SK-N-DZ (cell line): ENCODE measurements at places on chromosomes 4 and X.
A peak's percentile ranks its signal among the peaks of the same experiment; 100 is the strongest.

DNA sequence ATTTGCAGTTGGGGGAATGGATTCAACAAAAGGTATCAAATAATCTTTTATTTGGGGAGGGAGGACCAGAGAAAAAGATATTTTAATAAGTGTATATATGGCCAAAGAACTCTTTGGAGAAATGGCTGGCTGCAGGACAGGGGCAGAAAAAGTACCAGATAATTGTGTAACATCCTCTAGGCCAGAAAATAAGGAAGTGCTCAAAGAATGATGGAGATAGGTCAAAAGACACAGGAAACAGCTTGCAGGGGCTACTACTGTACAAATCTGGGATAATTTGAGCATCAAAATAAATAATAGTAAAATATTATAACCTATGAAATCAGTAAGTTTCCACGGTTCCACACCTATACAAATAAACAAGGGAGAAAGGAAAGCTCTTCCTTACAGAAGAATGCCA is 34.8 kb downstream of the KLHL5 start:
- no peak for DNase-seq

- no peak for DNase-seq
Measured at GRCh38 chr4:90078440-90078839, 48.8 kb upstream of the CCSER1 start.

- DNase-seq = no peak
Measured at GRCh38 chrX:17597327-17597726, 140.0 kb upstream of the SCML1 start.

- no peak for DNase-seq
Measured at GRCh38 chrX:45715748-45716147, 515.1 kb upstream of the DIPK2B start.

DNA sequence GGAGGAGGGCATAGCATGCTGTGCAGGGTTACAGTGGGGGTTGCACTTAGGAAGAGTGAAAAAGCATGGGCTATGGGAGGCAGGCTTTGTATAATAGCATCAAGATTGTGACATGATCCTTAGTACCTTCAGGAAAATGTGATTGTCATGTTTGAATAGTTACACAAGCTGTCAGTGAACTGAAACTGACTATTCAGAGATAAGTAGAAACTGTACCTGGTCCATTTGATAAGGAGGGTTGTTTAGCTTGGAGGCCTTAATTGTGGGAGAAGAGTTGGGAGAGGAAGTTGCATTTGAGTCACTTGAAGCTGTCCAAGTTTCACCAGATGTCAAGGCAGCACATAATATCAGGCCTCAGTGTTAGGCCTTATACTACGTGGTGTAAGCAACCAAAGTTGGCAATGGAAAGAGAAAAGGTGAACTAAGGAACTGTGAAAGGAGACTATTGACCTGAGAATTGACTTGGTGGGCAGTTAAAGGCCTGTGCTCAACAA is 85.0 kb downstream of the TEX13C start:
- DNase-seq = no peak

- DNase-seq = no peak
Measured at GRCh38 chr4:170529748-170530722, 440.3 kb upstream of the AADAT start.

- DNase-seq = peak; percentile 83
Measured at GRCh38 chrX:11666164-11666563, 444 bp upstream of the ARHGAP6 start.

GRCh38 chrX:117936118-117936517 is 180.5 kb downstream of the KLHL13 start:
- no peak for DNase-seq

GRCh38 chrX:125520029-125520428 is 200.4 kb downstream of the TEX13C start:
- DNase-seq = no peak

- no peak for DNase-seq
Measured at GRCh38 chr4:77777135-77777807, 41.9 kb downstream of the CNOT6L start.

GRCh38 chr4:5009796-5010195 is 9.5 kb downstream of the CYTL1 start:
- DNase-seq = no peak

DNA sequence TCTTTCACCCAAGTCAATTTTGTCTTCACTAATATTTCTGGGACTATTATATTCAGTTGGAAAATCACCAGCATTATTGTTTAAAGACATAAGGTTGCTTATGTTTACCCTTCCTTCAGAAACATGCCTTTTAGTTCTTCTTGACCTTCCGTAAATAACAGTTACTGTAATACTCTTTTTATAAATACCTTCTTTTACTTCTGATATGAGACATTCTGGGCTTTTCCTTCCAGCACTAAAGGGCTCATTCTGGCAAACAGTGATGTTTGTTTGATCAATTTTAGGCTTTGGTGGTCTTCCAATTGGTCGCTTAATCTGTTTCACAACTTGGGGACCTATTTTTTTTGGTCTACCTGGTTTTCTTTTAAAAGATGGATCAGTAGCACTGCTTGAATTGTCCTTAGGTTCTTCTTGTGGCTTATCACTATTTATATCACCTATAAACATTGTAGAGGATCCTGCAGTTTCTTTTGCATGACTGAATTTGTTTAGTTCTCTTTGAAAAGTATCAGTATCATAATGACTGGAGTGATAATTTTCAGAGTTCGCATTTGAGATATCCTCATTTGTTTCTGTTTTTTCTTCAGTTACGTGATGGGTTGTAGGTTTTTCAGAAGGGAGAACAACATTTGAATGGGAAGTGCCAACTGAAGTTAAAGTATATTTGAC is 64.8 kb downstream of the NCAPG start:
- DNase-seq = no peak

DNA sequence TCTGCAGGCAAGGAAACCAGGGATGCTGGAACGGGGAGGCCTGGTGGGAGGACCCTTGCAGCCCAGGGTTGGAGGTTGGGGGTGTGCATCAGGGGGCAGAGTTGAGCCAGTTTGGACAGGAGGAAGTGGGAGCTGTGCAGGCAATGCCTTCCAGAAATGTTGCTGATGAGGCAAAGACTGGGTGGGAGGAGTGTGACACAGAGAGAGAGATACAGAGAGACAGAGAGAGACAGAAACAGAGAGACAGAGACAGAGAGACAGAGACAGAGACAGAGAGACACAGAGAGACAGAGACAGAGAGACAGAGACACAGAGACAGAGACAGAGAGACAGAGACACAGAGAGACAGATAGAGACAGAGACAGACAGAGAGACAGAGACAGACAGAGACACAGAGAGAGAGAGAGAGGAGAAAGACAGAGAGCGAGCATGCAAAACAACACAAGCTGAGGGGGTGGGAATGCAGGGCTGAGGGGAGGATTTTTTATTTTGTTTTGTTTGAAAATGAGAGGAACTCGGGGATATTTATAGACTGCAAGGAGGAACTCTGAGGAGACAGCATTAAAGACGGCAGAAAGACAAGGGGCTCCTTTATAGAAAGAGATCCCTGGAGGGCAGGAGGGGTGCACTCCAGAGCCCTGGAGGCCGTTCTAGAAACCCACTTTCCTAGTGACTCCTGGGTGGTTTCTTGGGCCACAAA is 1.9 kb upstream of the HAUS3 start:
- peak; percentile 58 for DNase-seq

DNA sequence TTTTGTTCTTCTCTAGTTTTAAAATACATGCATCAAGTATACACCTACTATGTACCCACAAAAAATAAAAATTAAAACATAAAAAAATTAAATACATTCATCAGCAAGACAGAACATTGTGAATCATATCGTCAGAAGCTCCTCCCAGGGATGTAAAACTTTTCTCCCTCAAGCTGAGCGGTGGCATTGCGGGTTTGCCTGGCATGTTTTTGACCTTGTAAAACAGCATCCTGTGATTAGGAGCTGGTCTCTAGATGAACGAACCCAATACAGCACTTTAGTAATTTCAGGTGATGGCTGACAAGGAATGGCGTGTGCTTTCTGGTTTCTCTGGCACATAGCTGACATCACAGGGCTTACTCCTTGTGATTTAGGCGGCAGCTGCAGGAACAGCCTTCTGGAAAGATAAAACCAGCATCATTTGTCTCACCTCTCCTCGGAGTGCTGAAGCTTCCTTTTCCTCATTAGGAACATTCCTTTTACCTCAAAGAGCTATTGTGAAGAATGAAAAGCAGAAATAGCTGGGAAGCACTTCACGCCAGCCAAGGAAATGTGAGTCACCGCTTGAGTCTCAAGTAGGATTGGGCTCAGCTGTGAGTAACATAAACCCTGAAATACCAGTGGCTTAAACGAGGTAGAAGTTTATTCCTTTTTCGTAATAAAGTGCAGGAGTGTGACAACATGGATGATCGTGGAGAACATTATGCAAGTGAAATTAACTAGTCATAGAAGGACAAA is 44.3 kb downstream of the NYX start:
- DNase-seq = no peak

- peak; percentile 36 for DNase-seq
Measured at GRCh38 chr4:102439812-102440211, 61.3 kb upstream of the NFKB1 start.

- no peak for DNase-seq
Measured at GRCh38 chrX:48854898-48855297, 19.5 kb upstream of the PCSK1N start.

DNA sequence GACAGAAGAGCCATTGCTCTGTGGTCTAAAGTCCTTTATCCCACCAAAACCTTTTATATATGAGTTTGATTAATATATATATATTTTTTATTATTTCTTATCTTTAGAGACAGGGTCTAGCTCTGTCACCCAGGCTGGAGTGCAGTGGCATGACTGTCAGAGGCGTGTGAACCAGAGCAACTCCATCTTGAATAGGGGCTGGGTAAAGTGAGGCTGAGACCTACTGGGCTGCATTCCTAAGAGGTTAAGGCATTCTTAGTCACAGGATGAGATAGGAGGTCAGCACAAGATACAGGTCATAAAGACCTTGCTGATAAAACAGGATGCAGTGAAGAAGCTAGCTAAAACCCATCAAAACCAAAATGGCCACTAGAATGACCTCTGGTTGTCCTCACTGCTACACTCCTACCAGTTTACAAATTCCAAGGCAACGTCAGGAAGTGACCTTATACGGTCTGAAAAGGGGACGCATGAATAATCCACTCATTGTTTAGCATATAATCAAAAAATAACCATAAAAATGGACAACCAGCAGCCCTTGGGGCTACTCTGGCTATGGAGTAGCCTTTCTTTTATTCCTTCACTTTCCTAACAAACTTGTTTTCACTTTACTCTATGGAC is 10.5 kb downstream of the TBCK start:
- DNase-seq = no peak

DNA sequence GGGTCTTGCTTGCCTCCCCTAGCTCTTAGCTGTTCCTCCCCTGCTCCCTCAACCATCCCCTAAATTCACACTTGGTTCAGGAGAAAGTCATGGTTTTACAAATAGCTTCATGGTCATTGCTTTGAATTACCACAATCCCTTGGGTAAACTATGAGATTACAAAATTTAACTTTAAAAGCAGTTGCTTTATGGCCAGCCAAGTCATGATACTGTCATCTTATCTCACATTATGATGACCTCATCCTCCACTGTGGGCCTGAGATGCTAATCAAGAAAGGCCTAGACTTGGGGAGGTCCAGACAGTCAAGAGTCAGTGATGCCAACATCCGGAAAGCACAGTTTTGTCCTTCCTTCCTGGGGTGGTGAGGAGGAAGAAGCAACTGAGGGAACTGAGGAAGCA is 10.5 kb upstream of the FGF16 start:
- DNase-seq = no peak

GRCh38 chrX:41963348-41963747 is 40.0 kb upstream of the CASK start:
- no peak for DNase-seq

DNA sequence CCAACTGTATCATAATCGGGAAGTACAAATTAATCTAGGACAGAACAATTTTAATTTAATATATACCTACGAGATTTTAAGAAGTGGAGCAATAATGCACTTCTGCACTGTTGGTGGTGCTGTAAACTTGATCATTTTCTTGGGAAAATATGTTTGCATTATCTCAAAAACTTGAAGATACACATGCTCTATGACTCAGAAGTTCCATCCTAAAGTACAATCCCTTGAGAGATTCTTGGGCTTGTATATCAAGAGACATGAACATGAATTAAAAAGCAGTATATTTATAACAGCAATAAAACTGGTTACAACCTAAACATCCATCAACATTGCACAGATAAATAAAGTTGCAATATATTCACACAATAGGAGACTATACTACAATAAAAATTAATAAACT is 168.8 kb downstream of the CLCN4 start:
- DNase-seq = no peak

GRCh38 chr4:168618577-168619265 is 121.9 kb downstream of the PALLD start:
- DNase-seq = no peak

DNA sequence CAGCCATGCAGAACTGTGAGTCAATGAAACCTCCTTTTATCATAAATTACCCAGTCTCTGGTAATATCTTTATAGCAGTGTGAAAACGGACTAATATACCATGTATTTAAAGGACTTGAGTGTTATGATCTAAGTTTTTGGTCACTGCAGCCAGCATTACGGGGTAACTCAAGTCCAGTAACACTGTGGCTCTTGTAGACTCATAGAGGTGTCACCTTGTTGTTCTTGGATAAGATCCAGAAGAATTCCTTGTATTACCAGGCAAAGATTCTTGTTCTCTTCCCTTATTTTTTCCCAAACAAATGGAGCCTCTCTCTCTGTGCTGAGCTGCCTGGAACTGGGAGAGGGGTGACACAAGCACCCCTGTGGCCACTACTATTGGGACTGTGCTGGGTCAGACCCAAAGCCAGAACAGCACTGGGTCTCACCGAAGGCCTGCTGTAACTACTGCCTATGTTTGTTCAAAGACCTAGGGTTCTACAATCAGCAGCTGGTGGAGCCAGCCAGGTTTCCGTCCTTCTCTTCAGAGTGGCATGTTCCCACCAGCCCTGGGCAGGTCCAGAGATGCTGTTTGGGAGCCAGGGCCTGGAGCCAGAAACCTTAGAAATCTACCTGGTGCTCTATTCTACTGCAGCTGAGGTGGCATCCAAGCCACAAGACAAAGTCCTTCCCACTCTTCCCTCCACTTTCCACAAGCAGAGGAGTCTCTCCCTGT is 43.7 kb upstream of the MED14 start:
- DNase-seq = no peak

DNA sequence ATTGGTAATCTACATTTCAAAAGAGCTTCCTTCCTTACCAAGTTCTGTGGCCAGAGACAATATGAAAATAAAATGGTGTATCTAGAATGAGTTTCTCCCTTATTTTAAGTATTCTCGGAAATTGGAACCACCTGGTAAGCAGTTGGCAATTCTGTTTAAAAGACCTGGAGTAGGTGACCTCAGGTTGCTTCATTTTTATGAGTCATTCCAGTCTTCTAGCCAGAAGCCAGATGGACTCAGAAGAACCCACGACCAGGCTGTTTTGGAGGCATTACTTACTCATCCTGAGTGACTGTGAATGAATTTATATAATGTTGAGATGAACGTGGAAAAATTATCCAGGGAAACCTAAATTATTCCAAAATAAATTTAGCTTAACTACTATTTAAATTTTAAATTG is 9.1 kb downstream of the BMPR1B start:
- DNase-seq = no peak

GRCh38 chr4:104475652-104476051 is 19.0 kb downstream of the CXXC4 start:
- DNase-seq = no peak
